HCEC 1CT (cell line): ENCODE measurements at places on chromosomes 12 and 14.
A peak's percentile ranks its signal among the peaks of the same experiment; 100 is the strongest.

DNA sequence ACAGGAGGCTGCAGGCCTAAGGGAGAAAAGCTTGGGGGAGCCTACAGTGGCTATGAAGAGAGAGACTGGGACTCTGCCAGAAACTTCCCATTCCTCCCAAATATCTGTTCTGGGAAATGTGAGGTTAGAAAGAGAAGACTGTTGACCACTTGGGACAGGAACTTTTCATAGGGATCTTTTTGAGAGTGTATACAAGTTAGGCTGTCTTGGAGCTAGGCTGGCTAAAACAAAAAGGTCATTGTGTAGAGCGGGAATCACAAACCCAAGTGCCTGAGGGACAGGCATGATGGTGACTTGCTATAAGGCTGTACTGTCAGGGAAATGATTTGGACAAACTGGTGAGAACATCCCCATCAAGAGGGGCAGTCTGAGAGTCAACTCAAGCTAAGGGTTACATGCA, 175.1 kb downstream of the GRIP1 start:
- no peak for DNase-seq

- DNase-seq = no peak
These were observed 81.1 kb downstream of the ESR2 start for GRCh38 chr14:64213086-64213485.

GRCh38 chr12:123532808-123533649, 490 bp downstream of the RILPL1 start:
- DNase-seq = peak; percentile 30

DNA sequence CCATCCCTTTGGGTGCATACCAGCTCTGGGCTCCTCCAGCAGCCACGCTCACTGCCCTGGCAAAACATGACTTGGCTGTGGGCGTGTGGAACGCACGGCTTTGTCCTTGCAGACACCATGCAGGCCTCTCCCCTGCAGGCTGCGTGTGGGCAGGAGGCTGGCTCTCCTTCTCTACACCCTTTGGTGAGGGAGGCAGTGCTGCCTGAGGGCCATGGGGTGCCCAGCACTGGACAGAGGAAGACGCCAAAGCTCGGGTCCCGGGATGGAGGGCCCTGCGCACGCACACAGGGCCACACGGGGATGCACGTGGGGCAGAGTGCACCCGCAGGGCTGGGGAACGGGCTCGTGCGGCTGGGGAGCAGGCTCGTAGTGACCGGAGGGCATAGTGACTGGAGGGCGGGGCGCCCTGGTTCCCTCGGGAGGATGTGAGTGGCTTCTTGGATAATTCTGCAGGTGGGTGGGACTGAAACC, 89.7 kb downstream of the ADGRD1 start:
- DNase-seq = no peak

GRCh38 chr12:120445911-120446843, at the start of the genes GATC and TRIAP1:
GATC (plus strand) TSS chr12:120446444; CDS start chr12:120446481, 37 bp downstream.
TRIAP1 (minus strand) TSS chr12:120446384; CDS start chr12:120446372, 12 bp downstream.
- peak; percentile 67 for DNase-seq
